ENCODE measurements at places on chromosomes 6 and 20. TPM values are rescaled to one million over a fixed set of nuclear protein-coding genes. Genes with fewer than 3 reads are reported as not detected.

Gene EPPIN
- not detected for total RNA-seq

Gene ZBP1
- total RNA-seq, result 0.88 TPM

Gene HRH3
- total RNA-seq, result not detected

Gene LMBRD1
- 52.9 TPM for total RNA-seq

Gene HCRTR2
- not detected for total RNA-seq

Gene SEL1L2
- not detected for total RNA-seq

Gene NKX2-4
- not detected for total RNA-seq

Gene SIRPA
- 53.7 TPM for total RNA-seq

Gene IPCEF1
- 1.1 TPM for total RNA-seq

Gene PRSS35
- 0.44 TPM for total RNA-seq

Gene TPD52L1
- 18.7 TPM for total RNA-seq

Gene IMPG1
- not detected for total RNA-seq

Gene GNMT
- not detected for total RNA-seq

Gene PMEPA1
- total RNA-seq, result 7.5 TPM

Gene C20orf144
- not detected for total RNA-seq

Gene ENPP5
- 0.66 TPM for total RNA-seq

Gene HLA-DPA1
- 38.2 TPM for total RNA-seq

Gene PDE10A
- total RNA-seq, result 8.8 TPM

Gene RIPPLY2
- not detected for total RNA-seq

Gene KIF3B
- 20.7 TPM for total RNA-seq

Gene EFCAB8
- total RNA-seq, result not detected

Gene BPIFB4
- total RNA-seq, result not detected

Gene LRRC73
- total RNA-seq, result 0.33 TPM
